CD14-positive monocyte (primary cell): ENCODE measurements at places on chromosomes 16 and 17. TPM values are rescaled to one million over a fixed set of nuclear protein-coding genes. Genes with fewer than 3 reads are reported as not detected.

GRCh38 chr17:46175891-46176290 is 17.3 kb downstream of the KANSL1 start:
- peak overlapping the region; percentile 58 for H3K27ac ChIP-seq
- H3K4me3 ChIP-seq, result no peak overlapping the region
- no peak for DNase-seq
- no peaks in the 10 kb centered on the region for H3K27me3 ChIP-seq
- H3K4me1 ChIP-seq, result peaks cover 40% of the 10 kb centered on the region

DNA sequence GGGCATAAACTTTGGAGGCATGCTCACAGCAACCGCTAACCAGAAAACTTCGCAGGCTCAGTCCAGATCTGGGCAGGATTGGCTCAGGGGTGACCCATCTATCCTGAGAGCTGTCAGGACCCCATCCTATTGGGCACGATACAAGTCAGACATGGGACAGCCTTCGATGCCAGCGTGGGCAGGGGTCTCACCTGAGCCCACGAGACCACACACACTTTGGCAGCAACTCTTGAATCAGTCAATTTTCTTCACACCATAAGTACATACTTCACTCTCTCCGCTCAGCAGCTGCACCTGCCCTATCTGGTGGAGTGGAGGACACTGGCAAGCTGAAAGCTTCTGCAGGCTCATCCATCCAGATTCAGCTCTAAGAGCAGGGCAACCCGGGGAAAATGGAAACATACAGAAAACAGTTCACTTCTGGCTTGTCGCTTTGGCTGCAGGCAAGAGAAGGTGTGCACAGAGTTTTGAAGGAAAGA is 48.3 kb downstream of the ZFHX3 start:
- no peak overlapping the region for H3K27ac ChIP-seq
- H3K36me3 ChIP-seq, result no peaks in the 10 kb centered on the region
- peaks cover 45% of the 10 kb centered on the region for H3K4me1 ChIP-seq
- H3K27me3 ChIP-seq, result no peaks in the 10 kb centered on the region
- H3K4me3 ChIP-seq, result no peak overlapping the region
- no peak for DNase-seq

PERCC1 gene
- polyA plus RNA-seq, result not detected

KCNH6 gene
- polyA plus RNA-seq, result not detected

DNA sequence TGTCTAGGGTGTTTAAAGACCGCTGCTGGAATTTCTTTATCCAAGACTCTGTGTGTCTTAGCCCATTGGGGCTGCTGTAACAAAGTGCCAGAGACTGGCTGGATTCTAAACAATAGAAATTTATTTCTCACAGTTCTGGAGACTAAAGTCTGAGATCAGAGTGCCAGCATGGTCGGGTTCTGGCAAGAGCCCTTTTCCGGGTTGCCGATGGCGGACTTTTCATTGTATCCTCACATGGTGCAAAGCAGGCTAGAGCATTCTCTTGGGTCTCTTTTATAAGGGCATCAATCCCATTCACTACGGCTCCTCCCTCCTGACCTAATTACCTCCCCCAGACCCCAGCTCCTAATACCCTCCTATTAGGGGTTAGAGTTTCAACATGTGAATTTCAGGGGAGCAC is 9.5 kb downstream of the NLRC5 start:
- H3K4me1 ChIP-seq, result peaks cover 5% of the 10 kb centered on the region
- H3K4me3 ChIP-seq, result no peak overlapping the region
- DNase-seq, result no peak
- peak overlapping the region; percentile 42 for H3K27ac ChIP-seq
- H3K36me3 ChIP-seq, result peaks cover under 1% of the 10 kb centered on the region
- H3K27me3 ChIP-seq, result no peaks in the 10 kb centered on the region

GRCh38 chr16:75559564-75560372 is 3.7 kb upstream of the TMEM231 start:
- peaks cover 20% of the 10 kb centered on the region for H3K27me3 ChIP-seq
- H3K4me3 ChIP-seq, result no peak overlapping the region
- no peak for DNase-seq
- H3K36me3 ChIP-seq, result no peaks in the 10 kb centered on the region
- H3K27ac ChIP-seq, result no peak overlapping the region

GRCh38 chr17:41971721-41972523 is 5.3 kb downstream of the CNP start:
- no peak for DNase-seq
- peaks cover 10% of the 10 kb centered on the region for H3K4me1 ChIP-seq
- no peaks in the 10 kb centered on the region for H3K27me3 ChIP-seq
- H3K27ac ChIP-seq, result no peak overlapping the region

GRCh38 chr17:77119668-77120301 is 21.0 kb upstream of the SEC14L1 start:
- H3K4me1 ChIP-seq, result peaks cover 37% of the 10 kb centered on the region
- no peak overlapping the region for H3K4me3 ChIP-seq
- no peak for DNase-seq

- no peak overlapping the region for H3K27ac ChIP-seq
- DNase-seq, result no peak
- H3K4me1 ChIP-seq, result no peaks in the 10 kb centered on the region
- H3K36me3 ChIP-seq, result no peaks in the 10 kb centered on the region
- no peak overlapping the region for H3K4me3 ChIP-seq
These were observed 23.5 kb upstream of the GRIN2A start for GRCh38 chr16:10205688-10206087.

DHX58 gene
- 13.2 TPM for polyA plus RNA-seq

GRCh38 chr16:56769677-56770076 is 39.7 kb downstream of the NUP93 start:
- no peaks in the 10 kb centered on the region for H3K4me1 ChIP-seq
- H3K4me3 ChIP-seq, result no peak overlapping the region

DPEP1 gene
- not detected in 2 replicates for polyA plus RNA-seq

- no peak overlapping the region for H3K27ac ChIP-seq
- H3K27me3 ChIP-seq, result no peaks in the 10 kb centered on the region
- H3K4me1 ChIP-seq, result no peaks in the 10 kb centered on the region
- no peak for DNase-seq
- H3K36me3 ChIP-seq, result peaks cover 48% of the 10 kb centered on the region
- H3K4me3 ChIP-seq, result no peak overlapping the region
These were observed 7.0 kb downstream of the DOC2A start for GRCh38 chr16:30003670-30004423.

DNA sequence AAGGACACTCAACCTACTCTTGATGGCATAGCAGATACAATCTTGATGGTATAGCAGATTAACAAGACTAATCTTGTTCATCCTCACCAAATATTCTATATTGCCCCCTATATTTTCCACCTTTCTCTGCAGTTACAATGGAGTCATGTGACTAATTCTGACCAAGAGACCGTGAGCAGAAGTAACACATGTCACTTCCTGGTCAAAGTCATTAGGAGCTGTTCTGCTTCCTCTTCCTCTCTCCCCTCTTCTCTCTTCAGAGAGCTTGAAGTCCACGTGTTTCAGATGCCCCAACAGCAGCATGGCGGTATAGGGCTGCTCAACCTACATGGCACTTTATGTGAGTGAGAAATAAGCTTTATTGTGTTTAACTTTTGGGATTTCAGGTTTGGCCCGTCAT is 55.3 kb upstream of the ERCC4 start:
- DNase-seq, result no peak
- H3K27ac ChIP-seq, result no peak overlapping the region
- H3K4me1 ChIP-seq, result no peaks in the 10 kb centered on the region
- H3K4me3 ChIP-seq, result no peak overlapping the region

- DNase-seq, result no peak
- peaks cover 27% of the 10 kb centered on the region for H3K27me3 ChIP-seq
- peaks cover 30% of the 10 kb centered on the region for H3K4me1 ChIP-seq
- H3K4me3 ChIP-seq, result no peak overlapping the region
These were observed 1.2 kb downstream of the GFAP start for GRCh38 chr17:44914148-44914547.

GRCh38 chr17:44268709-44269534 is 987 bp upstream of the SLC4A1 start:
- no peak overlapping the region for H3K27ac ChIP-seq
- no peak overlapping the region for H3K4me3 ChIP-seq
- no peaks in the 10 kb centered on the region for H3K36me3 ChIP-seq
- no peaks in the 10 kb centered on the region for H3K4me1 ChIP-seq

- no peaks in the 10 kb centered on the region for H3K36me3 ChIP-seq
- peak; percentile 69 for DNase-seq
- H3K4me1 ChIP-seq, result peaks cover 12% of the 10 kb centered on the region
- H3K27ac ChIP-seq, result no peak overlapping the region
- H3K27me3 ChIP-seq, result no peaks in the 10 kb centered on the region
These were observed 216.2 kb downstream of the HS3ST3A1 start for GRCh38 chr17:13385481-13385911.

AIPL1 gene
- polyA plus RNA-seq, result not detected

DNA sequence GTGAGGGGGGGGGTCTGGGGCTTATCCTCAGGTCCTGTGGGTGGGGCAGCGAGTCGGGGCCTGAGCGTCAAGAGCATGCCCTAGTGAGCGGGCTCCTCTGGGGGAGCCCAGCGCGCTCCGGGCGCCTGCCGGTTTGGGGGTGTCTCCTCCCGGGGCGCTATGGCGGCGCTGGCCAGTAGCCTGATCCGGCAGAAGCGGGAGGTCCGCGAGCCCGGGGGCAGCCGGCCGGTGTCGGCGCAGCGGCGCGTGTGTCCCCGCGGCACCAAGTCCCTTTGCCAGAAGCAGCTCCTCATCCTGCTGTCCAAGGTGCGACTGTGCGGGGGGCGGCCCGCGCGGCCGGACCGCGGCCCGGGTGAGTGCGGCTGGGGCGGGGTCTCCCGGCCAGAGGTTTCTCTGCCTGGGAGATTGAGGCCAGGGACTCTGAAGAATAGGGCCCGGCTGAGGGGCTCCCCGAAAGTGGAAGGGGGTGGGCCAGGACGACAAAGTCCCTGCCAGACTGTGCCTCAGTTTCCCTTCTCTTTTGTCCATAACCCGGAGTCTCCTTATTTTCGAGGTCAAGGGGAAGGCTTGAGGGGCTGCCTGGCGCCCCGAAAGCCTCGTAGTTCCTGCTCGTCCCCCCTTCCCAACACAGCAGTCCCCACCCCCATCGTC is at the start of gene FGF11:
FGF11 (plus strand) TSS at position 51 of the 651 bp plus-strand sequence; CDS start at position 160, 109 bp downstream.
- peak within 1 kb of the TSS; percentile 32 for H3K4me3 ChIP-seq
- no peak for DNase-seq
- peaks cover 52% of the 10 kb centered on the region for H3K4me1 ChIP-seq
- peaks cover 29% of the 10 kb centered on the region for H3K27me3 ChIP-seq

DNA sequence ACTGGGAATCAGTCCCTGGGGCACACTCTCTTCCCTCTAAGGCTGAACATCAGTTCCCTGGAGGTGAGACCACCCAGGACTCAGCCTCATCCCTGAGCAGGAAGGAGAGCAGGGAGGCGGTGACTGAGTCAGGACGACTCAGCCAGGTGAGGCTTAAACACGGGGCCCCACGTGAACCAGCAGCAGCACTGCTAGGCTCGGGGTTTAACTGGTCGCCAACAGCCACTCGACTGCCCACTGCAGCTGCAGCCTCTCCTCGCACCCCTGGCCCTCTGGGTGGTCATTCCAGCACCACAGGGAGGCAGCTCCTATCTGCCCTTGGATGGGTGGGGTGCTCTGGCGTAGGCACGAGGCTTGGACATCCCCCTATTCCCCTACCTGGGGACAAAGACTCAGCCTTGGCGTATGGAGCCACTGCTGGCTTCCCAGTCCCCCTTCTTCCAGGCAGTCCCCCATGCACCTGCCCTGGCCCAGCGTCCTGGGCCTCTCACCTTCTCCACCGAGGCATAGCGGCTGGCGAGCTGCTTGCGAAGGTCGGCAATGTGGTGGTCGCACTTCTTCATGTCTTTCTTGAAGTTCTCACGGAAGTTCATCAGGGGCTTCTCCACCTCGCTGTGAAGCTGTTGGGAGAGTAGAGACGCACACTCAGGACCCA is 21.2 kb upstream of the RCVRN start:
- H3K36me3 ChIP-seq, result peaks cover 74% of the 10 kb centered on the region

SRL gene
- polyA plus RNA-seq, result 0.04 TPM in 1 of 2 replicates, not detected in the other

DNA sequence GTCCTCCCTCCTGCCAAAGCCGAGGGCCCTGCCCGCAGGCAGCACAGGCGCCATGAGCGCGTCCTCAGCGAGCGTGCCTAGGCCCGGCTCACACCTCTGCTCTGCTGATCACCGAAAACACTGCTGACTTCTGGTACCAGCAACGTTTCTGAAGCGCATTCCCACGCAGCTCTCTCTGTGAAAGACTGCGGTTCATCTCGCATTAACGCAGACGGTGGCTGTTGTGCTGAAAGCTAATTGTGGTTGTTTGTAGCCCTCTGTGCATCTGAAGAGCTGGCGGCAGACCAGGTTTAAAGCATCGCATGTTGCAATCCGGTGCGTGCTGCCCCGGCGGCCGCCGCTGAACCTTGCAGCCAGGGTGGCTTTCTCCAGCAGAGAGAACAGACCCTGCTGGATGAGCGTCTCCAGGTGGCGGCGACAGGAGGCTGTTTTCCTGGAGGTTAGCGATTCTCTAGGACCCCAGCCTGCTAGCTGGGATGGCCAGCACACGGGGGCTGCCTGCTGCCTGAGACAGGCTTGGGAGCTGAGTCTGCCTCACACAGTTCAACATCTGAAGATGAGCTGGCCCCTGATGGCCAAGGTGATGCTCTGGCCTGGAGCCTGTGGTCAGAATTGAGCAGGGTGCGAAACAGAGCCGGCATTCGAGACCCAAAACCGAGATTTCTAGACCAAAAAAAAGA is 49.8 kb upstream of the CHMP6 start:
- H3K36me3 ChIP-seq, result peaks cover 20% of the 10 kb centered on the region
- DNase-seq, result no peak
- H3K4me3 ChIP-seq, result no peak overlapping the region
- peaks cover 29% of the 10 kb centered on the region for H3K4me1 ChIP-seq

KRT14 gene
- not detected for polyA plus RNA-seq
